NCI-H446 (cell line): ENCODE measurements at places on chromosomes 13 and 19.

DNA sequence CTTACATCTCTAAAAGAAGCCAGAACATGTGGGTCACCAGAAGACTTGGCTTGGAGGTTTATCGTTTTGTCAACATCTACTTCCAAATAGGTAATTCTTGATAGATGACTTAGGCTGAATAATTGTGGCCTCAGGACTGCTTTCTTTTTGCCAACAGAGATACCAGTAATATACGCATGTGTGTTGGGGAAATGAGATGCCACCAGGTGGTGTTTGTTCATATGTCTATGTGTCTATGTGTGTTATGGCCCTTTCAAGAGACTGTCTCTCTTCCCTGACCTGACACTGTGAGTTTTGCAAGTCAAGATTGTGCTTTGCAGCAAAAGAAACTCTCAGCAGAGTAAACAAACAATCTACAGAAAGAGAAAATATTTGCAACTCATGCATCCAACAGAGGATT lies 31.6 kb upstream of the METTL21C start:
- peak; percentile 29 for DNase-seq

GRCh38 chr13:59679254-59679653 lies 484.5 kb downstream of the DIAPH3 start:
- DNase-seq, result no peak

- no peak for DNase-seq
Measured at GRCh38 chr19:40803857-40804782, 5.1 kb downstream of the EGLN2 start.

- DNase-seq, result no peak
Measured at GRCh38 chr19:37914908-37915307, 7.9 kb downstream of the SIPA1L3 start.

DNA sequence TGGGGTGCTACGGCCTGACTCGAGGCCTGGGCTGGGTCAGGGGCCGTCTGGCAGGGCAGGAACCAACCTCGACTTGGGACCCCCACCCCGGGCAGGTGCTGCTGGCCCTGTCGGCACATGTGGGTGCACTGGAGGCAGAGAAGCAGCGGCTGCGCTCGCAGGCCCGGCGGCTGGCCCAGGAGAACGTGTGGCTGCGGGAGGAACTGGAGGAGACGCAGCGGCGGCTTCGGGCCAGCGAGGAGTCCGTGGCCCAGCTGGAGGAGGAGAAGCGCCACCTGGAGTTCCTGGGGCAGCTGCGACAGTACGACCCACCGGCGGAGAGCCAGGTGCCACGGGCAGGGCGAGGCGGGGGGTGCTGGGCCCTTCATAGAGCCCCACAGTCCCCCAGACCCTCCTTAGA lies 5.9 kb downstream of the KLC3 start:
- no peak for DNase-seq

DNA sequence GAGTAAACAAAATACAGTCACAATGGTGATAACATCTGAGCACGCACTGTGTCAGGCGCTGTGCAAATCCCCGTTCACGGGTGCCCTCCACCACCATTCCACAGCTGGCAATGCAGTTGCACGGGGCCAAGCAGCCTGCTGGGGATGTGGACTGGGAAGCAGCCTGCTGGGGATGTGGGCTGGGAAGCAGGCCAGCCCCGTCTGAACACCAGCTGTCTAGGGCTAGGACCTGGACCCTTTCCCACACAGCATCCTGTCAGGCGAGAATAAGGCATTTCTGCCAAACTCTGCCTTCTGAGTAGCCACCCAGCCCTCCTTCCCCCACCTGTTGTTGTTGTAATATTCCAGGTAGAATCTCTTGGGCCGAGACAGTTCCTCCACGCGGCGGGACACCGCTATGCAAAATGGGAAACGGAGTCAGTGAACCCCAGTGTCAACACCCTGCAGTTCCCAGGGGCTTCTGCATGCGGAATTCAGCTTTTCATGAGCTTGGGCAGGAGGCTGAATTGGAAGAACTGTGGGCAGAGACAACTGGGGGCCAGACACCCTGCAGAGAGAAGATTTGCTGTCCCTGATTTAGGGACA lies 27.8 kb upstream of the MIER2 start:
- DNase-seq, result peak; percentile 97

DNA sequence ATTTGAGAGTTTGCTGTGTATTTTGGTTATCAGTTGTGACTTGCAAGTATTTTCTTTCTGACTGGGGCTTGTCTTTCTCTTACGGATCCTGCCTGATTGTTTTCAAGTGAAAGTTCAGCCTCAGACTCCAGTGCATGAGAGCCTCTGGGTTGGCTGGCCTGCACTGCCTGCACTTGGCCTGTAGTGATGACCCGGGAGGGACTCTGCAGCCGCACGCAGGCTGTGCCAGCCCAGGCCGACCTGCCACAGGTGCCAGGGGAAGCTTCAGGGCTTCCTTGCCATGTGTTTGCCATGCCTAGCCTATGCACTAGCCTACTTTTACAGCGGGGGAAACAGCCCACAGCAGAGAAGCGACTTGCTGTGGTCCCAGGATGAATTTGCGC lies 77.0 kb downstream of the KDM4B start:
- DNase-seq, result no peak

DNA sequence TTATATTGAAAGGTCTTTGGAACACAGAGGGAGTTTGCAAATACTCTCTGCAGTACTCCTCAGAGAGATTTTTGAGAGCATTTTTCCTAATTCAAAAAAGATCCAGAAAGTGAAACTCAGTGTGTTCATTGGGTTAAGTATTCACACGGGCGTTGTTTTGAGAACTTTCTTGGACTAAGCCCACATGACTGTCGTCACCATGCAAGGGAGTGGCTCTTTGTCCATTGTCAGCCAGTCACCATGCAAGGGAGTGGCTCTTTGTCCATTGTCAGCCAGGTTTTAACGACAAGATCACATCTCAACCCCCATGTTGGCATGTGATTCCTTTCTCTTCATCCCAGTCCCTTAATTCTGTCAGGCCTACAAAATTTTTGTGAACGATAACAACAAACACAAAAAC lies 81.2 kb upstream of the STK24 start:
- DNase-seq, result no peak

GRCh38 chr19:13117176-13117771 lies 734 bp upstream of the TRMT1 start:
- DNase-seq, result peak; percentile 53

DNA sequence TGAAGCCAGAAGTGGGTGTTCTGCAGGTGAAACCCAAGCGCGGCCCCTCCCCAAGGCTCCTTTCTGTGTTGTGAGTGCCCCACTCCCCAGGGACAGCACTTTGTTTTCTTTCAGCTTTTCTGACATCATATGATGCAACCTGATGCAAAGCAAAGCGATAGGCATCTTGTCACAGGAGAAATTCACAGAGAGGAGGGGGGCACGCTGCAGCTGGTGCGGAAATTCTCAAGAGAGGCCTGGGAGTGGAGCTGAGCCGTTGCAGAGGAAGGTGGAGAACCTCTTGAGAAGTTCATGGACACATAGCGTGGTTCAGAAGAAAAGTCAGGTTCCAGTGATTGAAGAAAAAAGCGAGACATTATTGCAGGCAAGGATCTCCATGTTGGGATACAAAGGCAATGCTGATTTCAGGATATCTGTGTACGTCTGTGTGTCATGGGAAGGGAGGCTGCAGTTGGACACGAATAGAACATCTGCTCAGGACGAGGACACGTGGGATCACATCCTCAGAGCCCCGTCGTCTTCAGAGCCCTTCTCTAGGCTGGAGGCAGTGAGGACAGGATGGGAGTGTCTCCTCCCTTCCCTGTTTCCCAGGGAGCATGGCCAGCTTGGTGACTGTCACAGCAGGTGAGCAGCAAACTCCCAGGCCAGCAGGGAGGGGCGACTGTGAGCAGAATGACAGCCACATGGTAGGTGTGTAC lies 79.2 kb downstream of the IRS2 start:
- DNase-seq, result no peak

DNA sequence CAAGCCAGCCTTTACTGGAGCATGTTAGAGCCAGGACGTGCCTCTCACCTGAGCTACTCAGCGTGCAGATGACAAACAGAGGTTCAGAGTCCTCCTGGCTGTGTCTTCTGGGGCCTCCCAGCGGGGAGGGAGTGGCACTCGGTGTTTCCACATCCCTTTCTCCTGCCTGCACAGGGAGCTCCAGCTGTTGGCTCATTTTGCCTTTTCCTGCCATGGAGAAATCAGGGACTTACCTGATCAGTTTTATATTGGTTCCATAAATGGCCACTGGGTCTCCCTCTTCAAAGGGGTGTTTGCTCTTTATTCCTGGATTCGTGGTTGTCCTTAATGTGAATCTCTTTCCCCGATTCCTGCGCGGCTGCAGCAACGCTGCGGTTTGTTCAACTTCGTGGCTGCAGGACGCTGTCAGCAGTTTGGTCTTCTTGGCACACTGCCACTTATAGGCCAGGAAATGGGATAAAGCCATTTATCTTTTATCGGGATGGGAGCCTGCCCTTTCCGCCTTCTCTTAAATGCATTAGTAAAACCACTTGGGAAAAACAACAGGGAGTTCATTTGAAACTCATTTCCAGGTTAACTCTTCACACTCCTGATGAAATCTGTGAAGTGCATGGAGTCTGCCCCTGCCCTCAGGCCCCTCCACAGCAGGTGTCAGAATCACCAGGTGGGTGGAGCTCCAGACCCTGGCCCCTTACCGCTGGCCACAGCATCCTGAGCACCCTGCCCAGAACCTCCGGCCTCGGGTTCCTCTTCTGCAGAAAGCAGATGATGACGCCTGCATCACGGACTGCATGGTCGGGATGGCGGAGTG lies 39.8 kb upstream of the MCF2L start:
- DNase-seq, result no peak

- no peak for DNase-seq
Measured at GRCh38 chr13:102028868-102029267, 373.0 kb downstream of the FGF14 start.

- DNase-seq, result no peak
Measured at GRCh38 chr13:31930901-31931522, 100.6 kb upstream of the FRY start.

GRCh38 chr13:39485314-39485700 lies 117.7 kb downstream of the LHFPL6 start:
- no peak for DNase-seq

DNA sequence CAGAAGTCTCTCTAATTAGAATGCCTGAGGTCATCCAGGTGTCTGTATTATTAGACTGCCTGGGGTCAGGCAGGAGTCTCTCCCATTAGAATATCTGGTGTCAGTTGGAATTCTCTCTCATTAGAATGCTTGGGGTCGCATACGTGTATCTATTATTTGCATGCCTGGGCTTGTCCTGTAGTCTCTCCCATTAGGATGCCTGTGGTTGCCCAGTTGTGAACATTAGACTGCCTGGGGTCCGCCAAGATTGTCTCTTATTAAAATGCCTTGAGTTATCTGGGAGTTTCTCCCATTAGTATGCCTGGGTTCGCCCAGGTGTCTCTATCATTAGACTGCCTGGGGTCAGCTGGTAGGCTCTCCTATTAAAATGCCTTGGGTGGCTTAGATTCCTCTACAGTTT lies 1494.7 kb downstream of the UQCRFS1 start:
- DNase-seq, result no peak

GRCh38 chr19:2345794-2346663 lies 14.0 kb upstream of the TMPRSS9 start:
- no peak for DNase-seq

- DNase-seq, result no peak
Measured at GRCh38 chr13:114116734-114117133, 15.7 kb downstream of the RASA3 start.
